ENCODE measurements at places on chromosomes 5 and 9.

- DNase-seq: no peak
These were observed 4.1 kb upstream of the CDC20B start for GRCh38 chr5:55177078-55177477.

DNA sequence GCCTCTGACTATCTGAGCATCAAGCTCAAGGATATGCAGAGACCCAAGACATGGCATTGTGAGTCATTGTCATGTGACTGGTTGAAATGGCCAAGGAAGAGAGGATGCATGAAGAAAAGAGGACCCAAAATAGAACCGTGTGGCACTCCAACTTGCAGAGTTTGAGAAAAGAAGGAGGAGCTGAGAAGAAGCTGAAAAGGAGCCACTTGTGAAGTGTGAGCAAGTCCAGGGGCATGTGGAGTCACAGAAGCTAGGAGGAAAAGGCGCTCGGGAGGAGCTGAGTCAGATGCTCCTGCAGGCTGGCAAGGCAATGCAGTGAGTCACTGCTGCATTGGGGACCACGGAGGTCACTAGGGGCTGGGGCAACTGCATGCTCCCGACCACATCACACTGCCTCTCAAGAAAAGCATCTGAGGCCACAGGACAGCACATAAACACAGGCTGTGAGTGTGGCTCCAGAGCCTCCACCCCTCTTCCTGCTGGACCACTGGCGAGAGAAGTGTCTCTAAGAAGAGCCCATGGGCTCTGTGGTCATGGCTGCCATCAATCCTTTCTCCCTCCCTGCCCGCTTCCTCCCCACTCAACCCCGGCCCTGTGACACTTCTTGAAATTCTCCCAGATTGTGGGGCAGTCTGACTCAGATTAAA is 197.6 kb downstream of the DRD1 start:
- peak; percentile 41 for DNase-seq

DNA sequence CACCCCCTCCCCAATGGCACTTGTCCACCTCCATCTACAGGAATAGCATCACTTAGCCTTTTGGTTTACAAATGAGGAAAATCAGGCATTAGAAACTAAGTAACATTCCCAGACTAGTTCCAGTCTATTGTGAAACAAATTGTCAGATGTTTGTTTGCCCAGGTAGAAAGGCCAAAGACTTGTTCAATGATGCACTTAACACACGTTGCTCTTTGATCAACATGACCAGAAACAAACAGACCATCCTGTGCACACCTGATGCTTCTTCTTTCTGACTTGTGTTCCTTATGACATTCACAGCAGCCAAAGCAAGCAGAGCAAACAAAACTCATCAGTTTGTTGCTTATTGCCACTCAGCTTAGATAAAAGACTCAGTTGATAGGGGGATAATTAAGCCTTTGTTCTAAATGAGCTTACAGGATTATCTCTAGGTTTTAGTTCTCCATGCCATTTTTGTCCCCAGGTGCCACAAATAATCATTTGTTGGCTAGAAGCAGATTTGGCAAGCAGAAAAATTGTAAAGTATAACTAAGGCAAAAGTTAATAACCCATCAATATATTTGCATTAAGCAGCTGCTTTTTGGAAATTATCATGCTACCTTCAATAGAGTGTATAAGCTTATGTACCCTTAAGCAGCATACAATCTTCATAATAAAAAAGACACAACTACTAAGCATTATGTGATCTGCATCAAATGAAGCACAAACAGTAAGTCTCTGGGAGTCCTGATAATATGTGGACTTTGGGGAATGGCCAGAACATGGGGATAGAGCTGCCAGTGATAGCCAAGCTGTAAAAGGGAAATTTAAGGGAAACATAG is 26.3 kb upstream of the FST start:
- no peak for DNase-seq

DNA sequence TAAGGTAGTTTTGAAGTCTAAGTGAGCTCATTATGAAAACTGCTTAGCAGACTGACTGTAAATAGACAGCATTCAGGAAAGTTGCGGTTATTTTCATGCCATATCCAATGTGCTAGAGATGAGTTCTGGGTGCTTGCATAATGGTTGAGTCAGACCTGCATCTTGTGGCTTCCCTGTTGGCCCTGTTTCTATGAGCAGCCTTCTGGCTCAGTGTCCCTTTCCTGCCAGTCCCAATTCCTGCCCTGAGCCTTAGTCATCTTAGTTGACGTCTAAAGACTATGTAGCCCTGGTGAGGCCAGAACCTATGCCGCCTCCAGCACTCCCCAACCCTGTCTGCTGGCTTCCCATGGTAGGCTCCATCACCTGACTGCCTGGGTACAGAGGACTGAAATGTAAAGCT is 76.3 kb upstream of the TNFSF8 start:
- DNase-seq: peak; percentile 34

- DNase-seq: no peak
These were observed 617.1 kb downstream of the PRELID2 start for GRCh38 chr5:145218019-145218418.

DNA sequence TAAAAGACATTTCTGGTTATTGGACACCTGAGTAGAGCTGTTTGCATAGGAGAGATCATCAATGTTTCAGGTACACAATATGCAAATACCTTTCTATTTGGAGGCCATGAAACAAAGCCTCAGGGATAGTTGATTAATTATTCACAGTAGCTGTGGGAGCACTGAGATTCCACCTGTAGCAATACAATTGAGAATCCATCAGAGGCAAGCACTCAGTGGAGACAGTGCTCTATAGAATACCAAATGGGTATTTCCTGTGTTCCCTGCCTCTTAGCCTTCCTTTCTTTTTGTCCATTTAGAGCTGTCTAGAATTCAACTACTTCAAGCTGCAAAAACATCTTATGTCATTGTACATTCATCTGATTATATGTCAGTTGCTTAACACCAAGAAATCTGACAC is 1754.0 kb upstream of the ACO1 start:
- DNase-seq: no peak

GRCh38 chr9:14207352-14207995 is 106.5 kb downstream of the NFIB start:
- no peak for DNase-seq

GRCh38 chr5:14557203-14557770 is 24.3 kb upstream of the OTULINL start:
- DNase-seq: no peak

DNA sequence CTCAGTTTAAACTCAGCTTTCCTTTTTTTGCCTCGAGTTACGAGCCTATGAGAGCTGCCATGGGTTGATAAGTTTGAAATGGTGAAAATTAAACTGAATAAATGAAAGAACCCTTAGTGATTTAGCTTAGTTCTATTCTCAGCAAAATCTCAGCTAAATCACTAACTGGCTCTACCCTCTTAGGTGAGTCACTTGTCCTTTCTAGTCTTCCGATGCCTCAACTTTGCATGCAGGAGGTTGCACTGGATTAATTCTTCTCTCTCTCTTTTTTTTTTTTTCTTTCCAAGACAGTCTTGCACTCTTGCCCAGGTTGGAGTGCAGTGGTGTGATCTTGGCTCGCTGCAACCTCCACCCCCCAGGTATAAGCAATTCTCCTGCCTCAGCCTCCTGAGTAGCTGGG is 83.9 kb downstream of the PAPPA start:
- no peak for DNase-seq

- no peak for DNase-seq
These were observed 9.0 kb upstream of the TTLL11 start for GRCh38 chr9:122102156-122102555.

DNA sequence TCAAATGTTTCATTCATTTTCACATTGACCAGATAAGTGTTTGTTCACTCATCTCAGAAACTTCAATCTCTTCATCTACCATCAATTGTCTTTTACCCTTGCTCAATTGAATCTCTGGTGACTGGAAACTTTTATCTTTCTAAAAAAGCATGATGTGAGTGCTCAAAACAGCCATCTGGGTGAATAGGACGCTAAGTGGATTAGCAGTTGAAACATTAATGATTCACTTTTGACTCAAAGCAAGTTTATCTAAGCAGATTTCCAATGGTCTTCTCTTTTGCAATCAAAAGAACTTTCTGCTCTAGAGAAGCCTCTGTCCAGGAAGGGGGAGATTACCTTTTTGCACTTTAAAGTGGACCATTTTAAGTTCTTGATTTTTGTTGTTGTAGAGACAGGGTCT is 22.2 kb downstream of the KLF4 start:
- DNase-seq: no peak

DNA sequence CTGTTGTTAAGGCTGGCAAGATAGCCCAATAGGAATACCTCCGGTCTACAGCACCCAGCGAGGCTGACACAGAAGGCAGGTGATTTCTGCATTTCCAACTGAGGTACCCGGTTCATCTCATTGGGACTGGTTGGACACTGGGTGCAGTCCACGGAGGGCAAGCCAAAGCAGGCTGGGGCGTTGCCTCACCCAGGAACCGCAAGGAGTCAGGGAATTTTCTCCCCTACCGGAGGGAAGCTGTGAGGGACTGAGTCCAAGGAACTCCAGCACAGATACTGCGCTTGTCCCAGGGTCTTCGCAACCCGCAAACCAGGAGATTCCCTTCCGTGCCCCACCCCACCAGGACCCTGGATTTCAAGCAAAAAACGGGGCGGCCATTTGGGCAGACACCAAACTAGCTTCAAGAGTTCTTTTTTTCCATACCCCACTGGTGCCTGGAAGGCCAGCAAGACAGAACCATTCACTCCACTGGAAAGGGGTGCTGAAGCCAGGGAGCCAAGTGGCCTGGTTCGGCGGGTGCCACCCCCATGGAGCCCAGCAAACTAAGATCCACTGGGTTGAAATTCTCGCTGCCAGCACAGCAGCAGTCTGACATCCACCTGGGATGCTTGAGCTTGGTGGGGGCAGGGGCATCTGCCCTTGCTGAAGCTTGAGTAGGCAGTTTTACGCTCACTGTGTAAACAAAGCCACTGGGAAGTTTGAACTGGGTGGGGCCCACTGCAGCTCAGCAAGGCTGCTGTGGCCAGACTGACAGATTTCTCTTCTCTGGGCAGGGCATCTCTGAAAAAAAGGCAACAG is 647.2 kb downstream of the BNC2 start:
- no peak for DNase-seq

- no peak for DNase-seq
These were observed 8.4 kb upstream of the EXOC3 start for GRCh38 chr5:434443-435146.

GRCh38 chr9:131419716-131420115 is 25.8 kb downstream of the PRRC2B start:
- DNase-seq: no peak

- no peak for DNase-seq
These were observed 168.7 kb upstream of the GNA14 start for GRCh38 chr9:77816641-77817341.

DNA sequence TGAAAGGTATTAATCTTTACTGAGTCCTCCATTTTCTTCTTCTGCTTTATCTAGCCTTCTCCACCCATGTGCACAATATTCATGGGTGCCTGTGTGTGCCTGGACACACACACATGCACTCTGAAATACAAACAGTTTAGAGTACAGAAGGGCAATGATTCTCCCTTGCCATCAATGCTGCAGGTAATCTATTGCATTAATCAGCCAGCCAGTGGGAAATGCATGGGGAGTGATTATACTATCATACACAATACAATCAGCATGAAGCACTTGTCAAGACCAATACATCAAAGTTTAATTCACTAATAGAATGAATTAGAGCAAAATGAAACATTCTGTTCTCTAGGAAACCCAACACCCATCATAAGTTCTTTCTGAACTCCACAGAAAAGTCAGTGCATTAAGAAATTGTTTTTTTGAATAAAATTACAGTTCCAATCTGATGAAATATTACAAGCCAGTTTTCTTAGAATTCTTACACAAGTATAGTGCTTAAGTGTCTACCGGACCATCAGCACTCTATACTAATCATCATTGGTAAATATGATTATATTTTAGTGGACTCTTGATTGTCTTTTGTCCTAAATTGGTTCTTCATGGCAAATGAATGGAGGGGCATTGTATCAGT is 172.2 kb downstream of the ZSWIM6 start:
- DNase-seq: no peak

DNA sequence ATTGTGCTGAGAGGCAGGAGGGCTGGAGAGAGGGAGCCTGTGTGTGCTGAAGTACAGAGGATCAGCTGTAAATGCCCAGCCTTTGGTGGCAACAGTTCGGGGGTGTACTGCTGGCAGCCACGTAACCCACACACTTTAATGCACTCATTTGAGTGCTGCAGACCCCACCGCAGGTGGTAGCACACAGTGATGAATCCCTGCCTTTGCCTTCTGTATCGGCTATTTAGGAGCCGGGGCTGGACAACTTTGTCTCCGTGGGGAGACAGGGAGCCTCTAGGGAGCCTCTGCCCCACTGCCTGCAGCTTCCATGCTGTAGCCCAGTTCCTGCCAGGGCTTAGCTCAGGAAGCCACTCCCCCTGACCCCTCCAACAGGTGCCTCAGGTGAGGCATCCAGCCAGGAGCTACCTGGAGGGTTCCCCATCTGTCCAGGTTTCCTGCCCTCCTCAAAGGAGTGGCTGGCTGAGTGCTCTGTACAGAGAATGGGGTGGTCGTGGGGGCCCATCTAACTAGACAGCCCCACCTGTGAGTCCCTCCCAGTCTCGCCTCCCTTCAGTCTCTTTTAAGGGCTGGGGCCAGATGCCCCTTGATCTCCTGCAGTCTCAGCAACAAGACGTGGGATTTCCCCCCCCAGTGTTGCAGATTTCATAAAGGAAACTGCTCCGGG is 44.5 kb downstream of the SECISBP2 start:
- no peak for DNase-seq

DNA sequence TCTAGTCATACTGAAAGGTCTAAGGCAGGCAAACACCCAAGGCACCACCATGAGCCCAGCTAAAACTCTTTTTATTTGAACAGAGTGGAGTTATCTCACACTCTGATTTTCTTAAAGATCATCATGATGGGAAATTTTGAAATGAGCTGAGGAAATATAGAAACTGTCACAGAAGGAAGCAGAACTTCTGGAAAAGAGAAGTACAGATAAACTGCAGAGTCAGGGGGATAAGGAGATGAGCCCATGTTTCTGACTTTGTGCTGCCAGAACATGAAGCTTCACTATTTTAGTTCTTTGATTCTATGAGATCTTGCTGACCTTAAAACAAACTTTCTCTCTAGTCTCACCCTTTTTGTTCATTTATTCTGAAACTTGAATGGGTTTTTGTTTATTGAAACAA is 406.5 kb upstream of the EDIL3 start:
- no peak for DNase-seq

- no peak for DNase-seq
These were observed 102.7 kb downstream of the HSPA4 start for GRCh38 chr5:133154274-133155075.

GRCh38 chr5:96721351-96721977 is 59.3 kb downstream of the CAST start:
- DNase-seq: no peak

DNA sequence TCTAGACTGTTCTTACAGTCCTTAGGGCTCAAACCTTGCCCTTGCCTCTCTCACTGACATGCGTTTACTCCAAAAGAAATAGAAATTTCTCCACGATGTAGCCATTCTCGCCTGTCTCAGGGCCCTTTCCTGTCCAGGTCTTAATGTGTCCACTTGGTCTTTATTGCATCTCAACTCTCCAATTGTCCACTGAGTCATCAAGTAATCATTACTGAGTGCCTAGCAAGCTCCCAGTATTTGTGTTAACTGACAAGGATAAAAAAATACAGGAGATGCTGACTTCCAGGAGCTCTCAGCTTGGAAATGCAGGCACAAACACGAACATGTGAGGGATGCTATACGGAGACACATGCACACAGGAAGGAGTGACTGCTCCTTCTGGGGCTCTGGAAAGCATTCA is 147.3 kb downstream of the ARSB start:
- no peak for DNase-seq

- no peak for DNase-seq
These were observed 37.1 kb downstream of the FUBP3 start for GRCh38 chr9:130616451-130616850.

Data from stimulated activated CD8-positive, alpha-beta memory T cell treated with anti-CD3 and anti-CD28 coated beads, Interleukin-7, amount 100 ng/mL, for 48 hours (primary cell).